Caco-2 (cell line): ENCODE measurements at places on chromosomes 11 and 22. TPM values are rescaled to one million over a fixed set of nuclear protein-coding genes. Genes with fewer than 3 reads are reported as not detected.

DNA sequence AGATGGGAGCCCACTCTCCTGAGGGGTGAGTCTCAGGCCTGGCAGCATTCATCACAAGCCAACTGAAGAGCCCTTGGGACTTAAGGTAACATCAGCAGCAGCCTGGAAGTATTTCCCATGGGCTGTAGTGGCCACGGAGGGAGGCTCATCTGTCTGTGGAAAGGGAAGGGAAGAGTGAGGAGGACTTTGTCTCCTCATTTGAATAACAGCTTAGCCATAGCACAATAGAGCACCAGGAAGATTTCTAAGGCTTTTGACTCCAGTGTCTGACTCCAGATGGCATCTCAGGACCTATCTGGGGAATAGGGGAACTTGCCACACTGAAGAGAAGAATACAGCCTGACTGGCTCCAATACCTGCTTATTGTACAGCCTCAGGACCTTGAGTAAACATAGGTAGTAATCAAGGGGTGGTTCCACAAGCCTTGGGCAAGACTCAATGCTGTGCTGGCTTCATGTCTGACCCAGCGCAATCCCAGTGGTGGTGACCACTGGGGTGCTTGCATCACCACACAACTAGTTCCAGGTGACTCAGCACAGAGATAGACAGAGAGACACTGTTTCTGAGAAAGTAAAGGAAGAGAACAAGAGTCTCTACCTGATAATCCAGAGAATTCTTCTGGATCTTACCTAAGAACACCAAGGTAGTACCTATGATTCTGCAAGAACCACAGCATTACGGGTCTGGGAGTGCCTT lies 510.5 kb upstream of the CCDC179 start:
- DNase-seq: no peak

DNA sequence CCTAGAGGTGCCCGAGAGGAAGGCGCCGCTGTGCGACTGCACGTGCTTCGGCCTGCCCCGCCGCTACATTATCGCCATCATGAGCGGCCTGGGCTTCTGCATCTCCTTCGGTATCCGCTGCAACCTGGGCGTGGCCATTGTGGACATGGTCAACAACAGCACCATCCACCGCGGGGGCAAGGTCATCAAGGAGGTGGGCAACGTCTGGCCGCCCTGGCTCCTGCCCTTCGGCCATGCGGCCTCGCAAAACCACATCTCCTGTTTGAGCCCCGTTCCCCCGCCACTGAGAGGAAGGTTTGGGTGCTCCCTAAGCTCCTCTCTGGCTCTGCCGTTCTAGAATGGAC lies 3.4 kb downstream of the SLC17A6 start:
- no peak for DNase-seq

- no peak for DNase-seq
These were observed 210.6 kb downstream of the AASDHPPT start for GRCh38 chr11:106288057-106288456.

DNA sequence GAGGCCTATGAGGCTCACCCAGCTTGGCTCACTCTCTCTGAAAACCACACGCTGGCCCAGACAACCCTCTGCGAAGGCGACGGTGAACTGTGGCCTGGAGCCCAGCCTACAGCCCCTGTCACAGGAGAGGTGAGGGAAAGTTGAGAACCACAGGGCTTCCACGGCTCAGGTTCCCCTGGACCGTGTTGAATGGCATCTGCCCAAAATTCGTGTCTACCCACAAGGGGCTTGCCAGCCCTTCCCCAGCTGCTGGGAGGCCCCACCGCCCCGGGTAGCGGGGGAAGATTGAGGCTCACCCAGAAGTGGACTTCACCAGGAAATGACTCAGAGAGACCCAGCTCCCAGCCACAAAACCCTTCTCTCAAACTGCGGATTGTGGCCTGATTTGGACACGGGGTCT lies 197.1 kb downstream of the CTTN start:
- DNase-seq: no peak

DNA sequence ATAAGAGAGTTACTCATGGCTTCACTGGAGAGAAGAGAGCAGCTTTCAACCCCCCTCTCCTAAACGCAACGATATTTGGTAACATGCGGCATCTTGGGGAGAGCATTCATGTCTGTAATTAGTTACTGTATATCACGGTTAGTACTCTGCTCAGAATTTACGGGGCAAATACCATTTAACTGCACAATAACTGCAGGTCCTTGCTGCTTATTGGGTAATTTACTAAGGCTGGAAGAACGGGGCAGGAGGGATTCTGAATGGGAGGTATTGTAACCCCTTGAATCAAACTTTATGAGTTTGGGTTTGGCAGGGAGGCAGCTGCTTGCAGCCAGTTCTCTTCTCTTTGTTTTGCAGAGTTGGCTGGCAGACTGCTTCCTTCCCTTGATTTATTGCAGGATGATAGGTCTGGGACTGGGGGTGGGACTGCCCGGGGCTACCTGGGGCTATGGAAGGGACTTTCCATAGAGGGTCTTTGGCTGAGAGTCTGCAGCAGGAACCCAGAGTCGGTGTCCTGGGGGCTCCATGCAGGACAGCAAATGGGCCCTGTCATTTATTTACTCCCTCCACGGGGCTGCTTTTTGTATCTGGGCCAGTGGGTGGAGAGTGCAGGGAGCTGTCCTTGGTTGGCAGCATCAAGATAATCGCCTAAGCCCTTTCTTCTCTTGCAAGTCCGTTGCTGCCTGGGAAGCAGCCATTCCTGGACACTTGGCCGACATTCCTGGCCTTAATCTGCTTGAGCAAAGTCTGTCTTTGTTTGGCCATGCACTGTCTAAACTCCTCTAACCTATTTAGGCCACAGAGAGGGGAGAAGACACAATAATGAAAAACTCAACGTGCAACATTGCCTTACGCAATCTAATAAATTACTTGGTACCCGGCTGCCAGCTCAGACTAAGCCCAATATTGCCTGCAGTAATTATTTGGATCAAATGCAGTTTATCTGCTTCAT lies 188.9 kb downstream of the ST3GAL4 start:
- DNase-seq: no peak

DNA sequence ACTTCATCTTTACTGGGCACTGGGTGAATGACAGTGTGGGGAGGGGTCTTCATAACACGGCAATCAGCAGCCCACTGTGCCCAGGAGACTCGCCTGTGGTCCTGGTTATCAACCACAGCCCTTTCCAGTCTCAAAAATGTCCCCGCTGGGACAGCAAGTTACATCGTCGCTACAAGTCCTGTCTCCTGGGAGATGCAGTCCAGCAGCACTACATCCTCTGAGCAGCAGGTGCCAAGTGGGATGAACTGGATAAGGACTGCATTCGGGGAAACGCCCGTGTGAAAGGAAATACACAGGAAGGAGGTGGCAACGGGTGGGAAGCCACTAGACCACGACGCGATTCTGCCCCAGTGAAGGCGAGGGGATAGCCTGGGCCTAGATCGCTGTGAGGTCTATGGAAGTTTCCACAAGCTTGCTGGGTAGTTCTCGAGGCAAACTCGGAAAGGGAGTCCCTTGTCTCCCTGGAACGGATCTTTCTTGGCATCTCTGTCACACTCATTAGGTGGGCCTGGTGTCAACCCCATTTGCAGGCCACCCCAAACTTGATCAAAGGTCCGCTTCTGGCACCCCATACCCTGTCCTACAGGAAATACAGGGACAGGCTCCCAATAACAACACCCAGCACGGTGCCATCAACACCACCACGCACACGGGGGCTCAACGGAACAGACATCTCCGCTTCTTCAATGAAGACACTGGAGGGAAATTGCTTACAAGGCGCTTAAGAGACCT lies 4.4 kb downstream of the ASCL2 start:
- no peak for DNase-seq

- peak; percentile 26 for DNase-seq
These were observed 97.1 kb upstream of the PARVA start for GRCh38 chr11:12280199-12280837.

GRCh38 chr11:64619811-64620380 lies 28.9 kb downstream of the SLC22A12 start:
- DNase-seq: no peak

GRCh38 chr11:119800619-119801018 lies 71.6 kb upstream of the NECTIN1 start:
- no peak for DNase-seq

DNA sequence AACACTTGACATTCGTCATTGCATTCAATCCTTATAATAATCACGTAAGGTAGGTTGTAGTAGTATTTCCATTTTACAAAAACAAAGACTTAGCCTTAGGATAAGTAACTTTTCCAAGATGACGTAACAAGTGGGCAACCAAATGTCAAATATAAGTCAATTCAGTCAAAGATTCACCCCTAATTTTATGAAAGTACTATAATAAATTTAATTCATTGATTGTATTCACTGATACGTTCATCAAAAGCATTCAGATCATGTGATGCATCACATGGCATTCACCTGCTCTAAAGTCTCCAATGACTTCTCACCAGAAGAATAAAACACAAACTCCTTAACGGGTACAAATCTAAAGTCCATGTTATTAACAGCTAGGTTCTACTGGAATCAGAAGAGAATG lies 2.1 kb downstream of the KIF18A start:
- no peak for DNase-seq

DNA sequence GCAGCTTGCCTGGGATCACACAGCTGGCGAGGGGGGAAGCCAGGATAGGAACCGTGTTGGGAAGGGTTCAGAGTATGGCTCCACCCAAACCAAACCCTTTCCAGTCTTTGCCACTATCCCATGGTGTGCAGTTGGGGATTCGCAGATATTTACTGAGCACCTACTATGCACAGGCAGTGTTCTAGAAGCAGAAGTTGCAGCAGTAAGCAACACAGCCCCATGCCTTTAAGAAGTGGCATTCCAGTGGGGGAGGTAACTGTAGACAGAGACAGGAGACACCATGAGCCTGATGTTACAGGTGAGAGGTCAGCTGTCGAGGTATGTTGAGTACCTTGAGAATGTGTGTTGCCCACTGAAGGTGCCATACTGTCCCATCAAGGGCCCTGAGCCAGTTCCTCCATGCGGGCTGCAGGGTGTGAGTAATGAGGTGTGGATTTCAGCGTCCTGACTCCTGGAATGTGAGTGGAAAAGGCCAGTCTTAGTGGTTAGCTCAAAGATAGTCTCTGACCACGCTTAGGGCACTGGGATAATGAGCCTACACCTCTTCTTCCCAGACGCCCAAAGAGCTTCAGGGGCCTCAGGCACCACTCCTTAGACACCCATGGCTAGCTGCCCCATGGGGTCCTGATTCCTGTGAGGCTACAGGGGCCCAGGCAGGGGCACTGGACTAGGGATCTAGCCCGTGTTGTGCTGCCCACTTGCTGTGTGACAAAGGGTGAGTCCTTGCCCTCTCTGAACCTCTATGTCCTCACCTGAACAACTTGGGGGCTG lies 71.8 kb upstream of the TP53I11 start:
- DNase-seq: no peak

Gene MIOX
- 0.32 TPM in 1 of 2 replicates, not detected in the other for total RNA-seq

DNA sequence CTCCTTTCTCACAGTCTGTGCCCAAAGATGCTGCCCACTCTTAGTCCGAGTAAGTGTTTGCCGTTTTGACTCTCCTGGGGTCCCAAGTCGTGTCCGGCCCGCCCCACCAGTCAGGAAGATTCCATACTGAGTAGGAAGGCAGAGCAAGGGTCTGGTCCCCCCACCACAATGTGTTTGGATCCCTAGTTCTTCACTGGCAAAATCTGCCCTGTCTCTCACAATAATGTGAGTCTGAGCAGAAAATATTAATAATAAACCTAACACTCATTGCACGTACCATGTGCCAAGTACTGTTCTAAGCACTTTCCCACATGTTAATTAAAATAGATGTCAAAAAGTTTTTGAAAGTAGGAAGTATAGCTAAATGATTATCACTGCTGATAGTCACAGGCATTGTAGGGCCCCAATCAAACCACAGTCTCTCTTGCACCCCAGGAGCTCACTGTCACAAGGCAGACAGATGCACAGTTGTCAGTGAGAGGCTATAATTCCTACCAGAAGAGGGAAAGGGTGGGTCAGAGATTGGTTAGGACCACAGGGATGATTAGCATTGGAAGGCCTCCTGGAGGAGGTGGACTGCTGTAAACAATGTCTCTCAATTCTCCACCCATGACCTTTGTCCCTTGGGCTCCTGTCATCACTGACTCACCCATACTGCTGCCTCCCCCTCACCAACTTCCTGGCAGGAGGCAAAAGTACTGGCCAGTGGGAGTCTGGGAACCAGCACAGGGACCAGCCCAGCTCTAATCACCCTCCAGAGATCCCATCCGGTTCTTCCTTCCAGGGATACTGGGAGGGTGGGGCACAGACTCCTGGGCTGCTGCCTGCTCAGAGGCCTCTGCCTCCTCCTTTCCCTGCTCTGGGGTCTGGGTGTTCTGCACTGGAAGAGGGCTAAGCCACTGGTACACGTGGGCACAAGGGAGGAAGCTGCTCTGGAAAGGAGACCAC lies 1.0 kb upstream of the POLD4 start:
- DNase-seq: peak; percentile 91

GRCh38 chr11:67119585-67120391 lies 725 bp downstream of the KDM2A start:
- peak; percentile 55 for DNase-seq

DNA sequence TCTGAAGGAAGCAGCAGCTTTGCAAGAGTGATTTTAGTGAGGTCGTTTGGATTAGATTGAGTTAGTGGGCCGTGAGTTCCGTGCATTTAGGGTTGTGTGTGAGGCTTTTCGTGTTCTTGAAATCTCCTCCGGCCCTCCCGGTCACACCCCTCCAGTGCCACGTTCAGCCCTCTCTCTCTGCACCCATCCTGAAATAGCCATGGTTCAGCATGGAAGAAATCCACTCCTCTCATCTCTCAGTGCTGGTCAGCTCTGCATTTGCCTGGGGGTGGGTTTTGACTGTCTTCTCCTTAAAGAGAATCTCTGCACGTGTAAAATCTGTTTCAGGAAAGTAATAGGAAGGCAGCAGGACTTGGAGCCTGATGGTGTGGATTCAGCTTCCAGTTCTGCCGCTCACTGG lies 19.8 kb downstream of the BARX2 start:
- DNase-seq: no peak

DNA sequence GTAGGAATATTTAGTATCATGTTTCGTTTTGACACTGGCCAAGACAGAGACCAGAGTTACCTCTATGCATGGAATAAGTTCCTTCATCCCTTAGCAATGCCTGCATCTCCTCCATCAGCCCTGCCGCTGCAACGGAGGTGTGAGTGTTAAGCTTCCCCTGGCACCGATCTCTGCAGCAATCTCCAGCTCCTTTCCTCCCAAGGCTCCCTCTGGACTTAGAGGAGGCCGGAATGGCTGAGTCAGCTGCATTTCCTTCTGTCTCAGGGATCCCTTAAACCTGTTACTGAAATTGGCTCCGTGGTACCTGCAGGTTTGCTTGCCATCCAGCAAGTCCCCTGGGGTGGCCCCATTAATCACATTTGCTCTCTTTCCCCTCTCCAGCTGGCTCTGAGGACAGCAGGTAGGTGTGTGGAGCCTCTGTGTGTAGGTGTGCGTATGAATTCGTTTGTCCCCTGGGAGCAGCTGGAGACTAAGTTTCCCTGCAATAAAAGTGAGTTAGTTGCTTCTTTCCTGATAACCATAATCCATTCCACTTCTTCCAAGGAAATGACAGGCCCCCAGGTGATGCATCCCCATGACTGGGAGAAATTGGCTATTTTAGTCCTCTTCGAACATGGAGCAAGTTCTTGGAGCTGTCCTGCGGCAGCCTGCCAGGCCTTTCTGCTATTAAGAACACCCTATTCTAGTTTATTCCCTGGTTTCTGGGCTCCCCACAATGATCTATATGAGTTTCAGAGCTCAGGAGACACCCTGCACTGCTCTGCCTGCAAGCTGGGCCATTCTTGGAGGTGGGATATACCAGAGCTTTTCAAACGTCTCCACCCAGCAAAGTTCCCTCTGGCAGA lies 457.2 kb upstream of the CADM1 start:
- no peak for DNase-seq

Gene SLC1A2
- 1.4 and 2.0 TPM in 2 replicates for total RNA-seq
